NCI-H1092 treated with DMSO at 0.1 percent for 48 hours (cell line): ENCODE measurements at places on chromosomes 11 and 22.

- peak; percentile 29 for DNase-seq
These were observed 1491.9 kb downstream of the TBC1D22A start for GRCh38 chr22:48254311-48254873.

DNA sequence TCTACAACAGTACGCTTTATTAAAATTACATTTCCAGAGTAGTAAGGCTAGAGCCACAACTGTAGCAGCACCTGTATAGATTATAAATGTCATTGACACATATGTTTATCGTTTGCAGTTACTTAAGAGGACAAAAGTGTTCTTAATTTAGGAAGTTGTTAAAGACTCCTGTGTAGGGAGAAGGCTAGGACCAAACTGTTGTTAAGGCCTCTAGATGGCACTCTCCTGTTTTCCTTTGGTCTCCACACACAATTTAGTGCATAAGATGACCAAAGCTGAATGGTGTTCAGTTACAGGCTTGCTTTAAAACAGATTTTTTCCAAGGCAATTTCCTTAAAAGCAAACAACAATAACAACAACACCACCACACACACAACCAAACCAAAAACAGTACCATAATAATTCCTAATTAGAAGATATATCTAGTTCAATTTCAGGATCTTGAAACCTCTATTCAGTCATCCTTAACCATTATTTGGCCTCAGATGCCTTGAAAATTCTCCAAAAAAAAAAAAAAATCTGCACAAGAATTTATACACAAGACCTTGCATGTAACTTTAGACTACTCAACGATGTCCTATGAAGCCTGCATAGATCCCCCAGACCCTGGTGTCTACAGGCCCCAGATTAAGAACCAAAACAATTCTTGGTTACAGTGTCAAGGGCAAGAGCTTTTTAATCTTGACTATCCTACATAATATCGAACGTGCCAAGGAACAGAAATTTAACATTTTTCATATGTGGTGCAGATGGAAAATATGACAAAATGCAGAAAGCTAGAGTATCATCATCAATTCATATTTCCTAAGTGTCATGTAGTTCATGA is 42.6 kb upstream of the APOA1 start:
- peak; percentile 66 for DNase-seq

DNA sequence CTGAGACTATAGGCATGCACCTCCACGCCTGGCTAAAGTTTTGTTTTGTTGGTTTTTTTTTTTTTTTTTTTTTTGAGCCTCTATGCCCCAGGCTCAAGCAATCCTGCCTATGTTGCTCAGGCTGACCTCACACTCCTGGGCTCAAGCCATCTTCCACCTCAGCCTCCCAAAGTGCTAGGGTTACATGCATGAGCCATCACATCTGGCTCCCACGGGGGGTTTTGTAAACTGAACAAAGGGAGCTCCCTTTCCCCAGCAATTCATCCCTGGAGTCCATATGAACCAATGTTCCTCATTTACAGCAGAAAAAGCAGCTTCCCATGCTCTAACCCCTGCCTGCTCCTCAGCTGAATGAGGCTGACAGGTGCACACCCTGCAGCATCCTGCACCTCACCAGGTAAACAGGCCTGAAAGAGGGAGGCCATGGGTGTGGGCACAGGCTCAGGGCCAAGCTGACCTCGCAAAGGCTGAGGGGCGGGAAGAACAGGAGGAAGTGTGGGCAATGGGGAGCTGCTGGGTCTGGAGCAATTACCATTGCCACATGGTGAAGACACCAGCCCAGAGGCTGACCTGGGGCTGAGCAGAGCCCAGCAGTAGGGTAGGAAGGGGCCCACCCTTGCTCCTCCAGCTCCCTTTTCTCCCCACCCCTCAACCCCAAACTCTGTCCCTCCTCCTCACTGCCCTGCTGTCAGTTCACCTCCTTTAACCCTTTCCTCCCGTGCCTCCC is 58.2 kb downstream of the RBX1 start:
- DNase-seq, result no peak

DNA sequence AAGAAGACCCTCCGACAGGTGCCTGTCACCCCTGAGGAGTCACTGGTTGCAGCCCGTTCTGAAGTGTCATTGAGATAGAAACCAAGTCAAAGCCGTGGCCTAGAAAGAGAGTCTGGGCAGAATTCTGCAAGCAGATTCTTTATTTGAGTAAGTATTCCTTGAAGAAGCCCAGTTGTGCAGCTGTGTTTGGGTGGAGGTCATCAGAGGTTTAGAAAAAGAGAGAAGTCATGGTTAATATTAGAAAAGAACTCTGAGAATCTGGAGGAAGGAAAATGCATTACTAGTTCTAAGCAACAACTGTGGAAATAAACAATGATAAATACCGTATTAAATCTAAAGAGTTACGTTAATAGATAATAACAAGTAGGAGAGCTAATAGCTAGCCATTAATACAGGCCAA is 118.8 kb upstream of the KIRREL3 start:
- DNase-seq, result no peak

- no peak for DNase-seq
These were observed 7.0 kb downstream of the MMP3 start for GRCh38 chr11:102836290-102836875.

DNA sequence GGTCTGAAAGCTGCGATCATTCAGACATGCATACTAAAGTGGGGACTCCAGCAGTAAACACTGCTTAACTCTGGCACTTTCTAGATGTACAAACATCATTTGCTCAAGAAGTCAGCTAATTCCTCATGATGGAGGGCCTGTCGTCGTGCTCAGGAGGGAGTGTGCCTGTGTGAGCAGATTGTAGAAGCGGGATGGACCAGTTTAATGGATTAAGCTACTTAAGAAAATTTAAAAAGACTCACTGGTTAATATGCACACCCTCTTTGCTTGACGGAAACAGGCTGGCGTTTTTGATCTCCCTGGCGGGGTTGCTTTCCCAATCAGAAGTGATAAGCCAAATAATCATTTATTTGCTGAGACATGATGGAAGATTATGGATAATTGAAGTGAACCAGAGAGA is 79.0 kb downstream of the LDLRAD3 start:
- DNase-seq, result no peak

DNA sequence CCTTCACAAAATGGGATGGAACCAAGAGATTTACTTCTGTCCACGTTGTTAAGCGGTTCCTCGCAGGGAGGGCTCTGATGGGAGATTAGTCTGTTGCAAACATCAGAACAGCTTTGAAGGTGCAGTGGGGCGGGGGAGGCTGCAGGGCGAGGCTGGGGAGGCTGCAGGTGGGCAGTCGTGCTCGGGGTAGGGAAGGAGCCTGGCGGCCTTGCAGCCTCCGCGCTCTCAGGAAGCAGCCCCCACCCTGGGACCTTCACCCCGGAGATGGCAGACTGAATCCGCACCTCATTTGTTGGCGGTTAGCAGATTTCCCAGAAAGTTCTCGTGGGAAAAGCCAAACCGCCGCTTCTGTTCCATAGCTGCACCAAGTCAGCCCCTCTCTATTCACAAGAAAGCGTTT is 237.3 kb downstream of the BRD1 start:
- DNase-seq, result no peak

GRCh38 chr11:107859459-107860239 is 1.1 kb upstream of the SLC35F2 start:
- peak; percentile 16 for DNase-seq

DNA sequence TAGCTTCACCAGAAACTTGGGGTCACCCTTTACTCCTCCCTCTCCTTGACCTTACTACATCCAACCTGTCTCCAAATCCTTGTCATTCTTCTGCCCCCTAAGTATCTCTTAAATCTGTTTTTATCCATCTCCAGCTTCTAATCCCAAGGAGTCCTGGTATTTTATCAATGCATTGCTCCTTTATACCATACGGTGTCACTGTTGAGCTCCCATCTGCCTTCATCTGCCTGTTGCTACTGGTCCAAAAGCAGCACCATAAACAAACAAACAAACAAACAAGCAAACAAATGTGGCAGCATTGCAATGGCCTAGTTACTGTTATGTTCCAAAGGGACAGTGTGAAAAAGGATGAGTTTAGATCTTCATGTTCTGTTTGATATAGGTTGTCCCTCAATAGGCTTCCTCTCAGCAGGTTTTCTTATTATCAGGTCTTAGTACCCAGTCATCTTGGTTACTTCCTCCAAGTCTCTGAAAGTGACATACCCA is 34.2 kb downstream of the DNHD1 start:
- peak; percentile 33 for DNase-seq

- DNase-seq, result no peak
These were observed 118.2 kb upstream of the OR9Q1 start for GRCh38 chr11:57905439-57905838.

DNA sequence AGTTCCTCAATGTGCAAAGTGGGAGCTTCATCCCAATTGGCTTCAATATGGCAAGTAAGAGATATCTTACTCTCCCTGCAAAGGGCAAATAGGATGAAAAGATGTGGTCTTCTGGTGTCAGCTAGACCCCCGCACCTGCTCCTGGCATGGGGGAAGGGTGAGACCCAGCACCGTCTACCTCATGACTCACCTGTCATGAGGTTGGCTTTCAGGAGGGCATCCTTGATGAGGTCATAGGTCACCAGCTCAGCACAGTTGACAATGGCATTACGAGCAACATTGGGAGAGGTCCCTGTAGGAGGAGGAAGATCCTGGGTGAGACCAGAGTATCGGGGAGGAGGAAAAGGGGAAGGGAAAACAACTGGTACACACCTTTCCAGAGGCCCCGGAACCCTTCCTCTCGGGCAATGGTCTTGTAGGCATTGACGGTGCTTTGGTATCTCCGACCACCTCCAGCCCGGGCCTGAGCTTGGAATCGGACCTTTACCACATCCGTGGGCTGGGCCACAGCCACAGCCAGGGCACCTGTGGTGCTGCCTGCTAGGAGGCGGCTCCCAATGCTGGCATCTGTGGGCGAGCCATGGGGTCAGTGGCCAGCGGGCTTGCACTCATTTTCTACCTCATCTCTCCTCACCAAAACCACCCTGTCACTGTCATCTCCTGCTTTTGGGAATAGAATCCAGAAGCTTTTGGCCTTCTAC is 6.0 kb downstream of the UCP2 start:
- DNase-seq, result no peak

GRCh38 chr11:74681686-74682651 is 49.3 kb downstream of the CHRDL2 start:
- DNase-seq, result peak; percentile 58

DNA sequence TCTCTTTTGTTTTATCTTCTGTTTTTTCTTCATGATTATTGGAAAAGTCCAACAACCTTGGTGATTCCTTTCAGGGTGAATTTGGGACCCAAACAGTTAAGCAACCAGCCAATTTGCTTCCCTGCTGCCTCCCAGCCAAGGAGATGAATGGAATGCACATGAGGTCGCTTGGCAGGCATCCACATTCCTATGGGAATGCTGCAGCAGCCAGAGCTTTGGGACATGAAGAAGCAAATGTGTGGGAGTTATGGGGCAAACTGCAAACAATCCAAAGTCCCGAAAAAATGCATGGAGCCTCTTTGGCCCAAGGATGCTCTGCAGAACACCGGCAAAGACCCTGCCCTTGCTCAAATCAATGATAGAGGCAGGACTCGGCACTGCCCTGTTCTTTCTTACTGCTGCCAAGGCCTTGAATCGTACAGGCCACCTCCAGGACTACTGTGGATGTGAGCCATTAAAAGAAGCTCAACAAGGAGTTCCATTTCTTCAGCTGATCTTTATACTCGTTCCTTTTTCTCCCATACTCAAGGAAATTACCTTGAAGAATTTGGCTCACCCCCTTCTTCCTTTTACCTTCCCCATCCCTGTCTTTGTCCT is 117.3 kb upstream of the TEAD1 start:
- DNase-seq, result no peak

GRCh38 chr11:96267001-96267495 is 75.9 kb downstream of the MAML2 start:
- DNase-seq, result no peak

DNA sequence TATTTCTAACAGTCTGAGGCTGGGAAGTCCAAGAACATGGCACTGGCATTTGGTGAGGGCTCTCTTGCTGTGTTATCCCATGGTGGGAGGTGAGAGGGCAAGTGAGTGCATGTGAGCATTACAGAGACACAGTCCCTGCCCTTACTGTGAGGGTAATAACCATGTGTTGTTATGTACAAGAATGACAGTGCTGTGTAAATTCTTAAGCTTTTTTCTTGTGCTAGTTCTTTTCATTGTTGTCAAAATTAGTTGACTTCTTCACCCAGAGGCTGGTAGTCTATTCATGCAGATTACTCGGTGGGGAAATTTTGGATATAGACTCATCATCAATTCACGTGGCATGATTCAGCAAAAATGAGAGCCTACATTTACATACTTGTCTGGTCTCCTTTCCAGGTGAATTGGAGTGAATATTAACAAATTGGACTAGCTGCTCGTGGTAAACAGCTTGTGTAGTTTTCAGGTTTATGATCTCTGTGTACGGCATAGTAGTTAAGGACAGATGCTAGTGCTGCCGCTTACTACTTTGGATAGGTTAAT is 49.3 kb downstream of the ATXN10 start:
- no peak for DNase-seq

GRCh38 chr22:27391092-27391770 is 410.3 kb downstream of the MN1 start:
- no peak for DNase-seq

GRCh38 chr11:116686866-116687265 is 85.9 kb downstream of the BUD13 start:
- DNase-seq, result peak; percentile 56

DNA sequence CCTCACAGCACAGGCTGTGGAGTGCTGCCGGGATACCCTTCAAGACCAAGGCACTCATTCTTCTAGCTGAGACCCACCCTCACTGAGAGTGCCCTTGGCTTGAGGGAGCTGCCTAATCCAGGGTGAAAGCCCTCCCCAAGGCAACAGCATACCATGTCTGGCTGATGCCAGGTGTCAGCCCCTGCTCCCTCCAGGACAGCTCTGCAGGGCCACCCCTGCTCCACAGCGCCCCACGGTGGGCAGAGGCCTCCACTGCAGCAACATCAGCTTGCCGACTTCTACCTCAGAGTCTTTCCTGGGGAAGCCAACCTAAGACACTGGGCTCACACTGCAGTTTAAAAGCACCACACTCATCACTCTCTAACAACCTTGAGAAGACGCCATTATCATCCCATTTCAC is 29.0 kb downstream of the TTLL1 start:
- no peak for DNase-seq

DNA sequence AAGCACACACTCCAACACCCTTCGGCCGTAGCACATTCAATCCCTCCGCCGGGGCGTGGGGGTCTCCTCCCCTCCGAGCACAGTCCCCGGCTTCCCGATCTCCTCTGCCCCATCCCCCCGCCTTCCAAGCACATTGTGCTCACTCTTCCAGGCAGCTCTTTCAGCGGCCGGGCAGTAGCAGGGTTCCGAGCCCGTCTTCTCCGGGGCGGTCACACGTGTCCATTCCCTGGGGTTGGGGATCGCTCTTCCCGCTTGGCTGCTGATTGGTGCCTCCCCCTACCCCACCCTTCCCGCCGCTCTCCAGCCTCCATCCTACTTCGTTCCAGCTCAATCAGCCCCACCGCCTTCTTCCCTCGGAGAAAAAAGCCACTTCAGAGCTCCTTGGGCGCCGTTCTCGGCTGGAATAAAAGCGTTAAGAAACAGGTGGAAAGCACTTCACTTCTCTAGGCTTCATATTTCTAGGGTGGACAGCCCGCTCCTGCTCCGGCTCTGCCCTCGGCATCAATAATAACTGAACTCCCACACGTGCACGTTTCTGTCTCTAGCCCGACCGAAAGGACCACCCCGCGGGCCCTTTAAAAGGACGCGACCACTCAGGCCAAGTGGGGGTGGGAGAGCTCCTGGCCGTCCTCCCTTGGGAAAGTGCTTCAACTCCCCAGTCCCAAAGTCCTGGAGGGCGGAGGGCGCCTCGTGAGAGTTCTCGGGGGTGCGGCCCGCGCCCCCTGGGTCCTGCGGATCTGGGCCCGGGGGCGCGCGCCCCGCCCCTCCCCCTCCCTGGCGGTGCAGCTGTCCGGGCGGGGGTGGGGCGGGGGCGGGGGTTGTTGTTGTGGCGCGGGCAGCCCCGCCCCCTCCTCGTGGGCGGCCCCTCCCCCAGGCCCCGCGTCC is 464 bp upstream of the CECR2 start:
- DNase-seq, result peak; percentile 88

GRCh38 chr11:3675971-3676370 is 4.8 kb upstream of the CHRNA10 start:
- DNase-seq, result no peak
